ENCODE measurements at places on chromosomes 4 and X. TPM values are rescaled to one million over a fixed set of nuclear protein-coding genes. Genes with fewer than 3 reads are reported as not detected.

Gene SLC16A2
- total RNA-seq: 22.9 TPM

DNA sequence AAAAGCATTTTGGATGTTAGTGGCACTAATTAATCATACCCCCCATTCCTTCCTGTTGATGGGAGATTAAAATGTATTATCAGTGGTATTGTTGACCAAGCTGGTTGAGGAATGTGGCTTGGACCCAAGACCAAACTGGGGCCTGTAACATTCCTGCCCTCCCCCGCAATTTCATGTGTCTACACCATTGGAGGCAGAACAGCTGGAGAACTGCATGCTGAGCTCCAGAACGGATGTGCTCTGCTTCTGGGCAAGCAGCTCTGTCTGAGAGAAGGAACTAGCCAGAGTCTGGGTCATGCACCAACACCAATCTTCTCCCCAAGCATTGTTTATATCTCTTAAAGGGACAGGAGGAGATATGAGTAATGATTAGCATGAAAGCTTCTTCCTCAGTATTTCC is 185.5 kb downstream of the CEP135 start:
- H3K36me3 ChIP-seq: no peaks in the 10 kb centered on the region
- no peaks in the 10 kb centered on the region for H3K27me3 ChIP-seq
- no peak for DNase-seq
- H3K4me3 ChIP-seq: no peak overlapping the region

Gene NPY2R
- total RNA-seq: not detected

Gene XG
- total RNA-seq: 0.76 TPM

Gene MAGEA8
- total RNA-seq: not detected

GRCh38 chr4:146458594-146458993 is 63.1 kb downstream of the SLC10A7 start:
- no peak for DNase-seq
- H3K27me3 ChIP-seq: no peaks in the 10 kb centered on the region
- no peaks in the 10 kb centered on the region for H3K4me1 ChIP-seq
- no peak overlapping the region for H3K4me3 ChIP-seq
- H3K27ac ChIP-seq: no peak overlapping the region

Gene SLC2A9
- 0.43 TPM for total RNA-seq
